AG20443 (cell line): ENCODE measurements at places on chromosomes 1 and 21.

- peak; percentile 36 for DNase-seq
Observed at GRCh38 chr1:222798116-222798515, 16.7 kb upstream of the DISP1 start.

DNA sequence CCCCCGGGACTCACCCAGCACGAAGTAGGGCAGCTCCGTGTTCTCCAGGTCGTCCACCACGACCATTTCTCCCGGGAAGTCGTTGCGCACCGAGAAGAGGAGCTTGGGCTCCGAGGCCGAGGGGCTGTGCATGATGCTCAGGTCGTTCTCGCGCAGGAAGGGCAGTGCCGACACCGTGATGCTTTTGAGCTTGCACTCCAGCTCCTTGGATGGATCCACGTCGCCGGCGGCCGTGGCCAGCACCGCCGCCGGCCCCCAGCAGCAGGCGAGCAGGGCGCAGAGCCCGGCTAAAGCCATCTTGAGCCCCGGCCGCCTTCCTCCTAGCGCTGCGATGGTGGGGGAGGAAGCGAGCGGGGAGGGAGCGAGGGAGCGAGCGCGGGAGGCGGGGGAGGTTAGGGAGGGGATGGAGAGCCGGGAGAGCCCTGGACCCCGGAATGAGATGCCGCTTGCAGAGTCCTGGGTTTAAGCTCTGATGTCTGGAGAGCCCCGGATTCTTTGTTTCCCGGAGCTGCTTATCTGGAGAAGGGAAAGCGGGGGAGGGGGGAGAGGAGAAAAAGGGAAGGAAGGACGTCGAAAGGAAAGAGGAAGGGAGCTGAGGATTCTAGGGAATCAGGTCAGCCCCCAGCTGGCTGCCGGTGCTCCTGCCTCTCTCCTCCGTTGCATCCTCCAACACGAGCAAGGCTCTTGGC is at the start of gene ASTN1:
Gene ASTN1, minus strand, starts transcription at position 333 of the 689 bp plus-strand sequence. Its CDS starts 36 bp downstream, at position 297.
- peak; percentile 42 for DNase-seq

- DNase-seq, result peak; percentile 60
Observed at GRCh38 chr21:32888971-32889370, 117.4 kb upstream of the PAXBP1 start.

DNA sequence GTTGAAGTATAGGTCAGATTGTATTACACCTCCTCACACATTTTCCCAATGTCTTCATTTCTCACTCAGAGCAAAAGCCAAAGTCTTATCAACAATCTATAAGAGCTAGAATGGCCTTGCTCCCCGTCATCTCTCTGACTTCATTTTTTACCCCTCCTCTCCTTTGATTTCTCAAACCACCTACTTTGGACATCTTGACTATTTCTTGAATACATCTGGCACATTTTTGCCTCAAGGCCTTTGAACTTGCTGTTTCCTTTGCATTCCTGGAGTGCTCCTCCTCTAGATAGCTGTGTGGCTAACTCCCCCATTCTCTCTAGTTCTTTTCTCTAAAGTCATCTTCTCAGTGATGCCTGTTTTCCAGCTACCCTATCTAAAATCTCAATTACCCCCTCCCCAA is 7.2 kb upstream of the XCL2 start:
- no peak for DNase-seq

GRCh38 chr1:160413716-160414115 is 13.4 kb downstream of the VANGL2 start:
- DNase-seq, result no peak

DNA sequence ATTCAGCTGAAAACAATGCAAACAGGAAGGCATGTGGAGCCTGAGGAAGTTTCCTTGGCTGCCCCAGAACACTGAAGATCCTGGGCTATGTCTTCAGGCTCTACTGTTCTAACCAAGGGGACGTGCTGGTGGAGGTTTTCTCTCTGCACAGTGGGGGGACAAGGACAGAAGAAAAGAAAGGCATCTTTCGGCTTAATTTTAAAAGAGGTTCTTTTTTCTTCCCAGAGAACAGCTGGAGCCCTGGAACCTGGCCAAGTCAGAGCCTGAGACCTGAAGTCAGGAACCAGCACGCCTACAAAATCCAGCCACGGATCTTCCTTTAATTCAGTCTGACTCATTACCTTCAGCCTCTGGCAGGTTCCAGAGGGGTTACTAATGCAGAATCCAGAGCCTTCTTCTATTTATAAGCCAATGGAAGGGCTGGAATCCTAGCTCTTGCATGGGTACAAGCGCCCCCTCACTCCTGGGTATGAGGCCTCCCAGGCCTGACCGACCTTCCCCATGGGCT is 19.8 kb downstream of the CTNNBIP1 start:
- DNase-seq, result peak; percentile 85

- no peak for DNase-seq
Observed at GRCh38 chr21:37677006-37677405, 239.3 kb downstream of the KCNJ6 start.

DNA sequence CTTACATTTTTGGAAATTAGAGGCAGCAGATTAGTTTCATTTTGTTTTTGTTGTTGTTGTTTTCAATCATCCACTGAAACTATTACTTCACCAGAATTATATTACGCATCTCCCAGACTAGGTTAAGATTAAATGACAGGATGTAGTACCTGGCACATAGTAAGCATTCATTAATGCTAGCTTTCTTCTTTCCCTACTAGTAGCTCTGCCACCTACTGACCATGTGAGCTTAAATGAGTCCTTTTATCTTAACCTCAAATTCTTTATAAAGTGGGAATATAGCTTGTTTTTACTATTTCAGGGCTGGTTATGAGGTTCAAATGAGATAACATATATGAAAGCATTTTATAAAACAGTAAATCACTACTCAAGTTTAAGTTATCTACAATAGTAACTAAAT is 10.2 kb upstream of the ASPM start:
- no peak for DNase-seq

DNA sequence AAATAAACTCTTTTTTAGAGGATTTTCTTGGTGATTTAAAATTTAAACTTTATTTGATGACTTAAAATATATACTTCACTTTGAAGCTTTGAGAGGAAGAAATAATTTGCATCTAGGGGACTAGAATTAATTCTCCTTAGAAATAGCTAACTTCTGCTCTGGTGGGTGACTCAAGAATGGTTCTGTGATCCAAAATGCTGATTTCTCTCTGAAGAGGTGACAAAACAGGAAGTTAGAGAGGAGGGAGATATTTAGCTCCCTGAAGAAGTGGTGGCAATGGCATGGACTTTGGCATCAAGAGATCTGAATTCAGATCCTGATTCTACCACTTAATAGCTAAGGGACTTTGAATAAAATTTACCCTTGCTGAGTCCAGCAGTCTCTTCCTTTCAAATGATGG is 125.8 kb upstream of the ATP1B1 start:
- DNase-seq, result no peak

GRCh38 chr1:101613546-101613945 is 376.7 kb downstream of the S1PR1 start:
- no peak for DNase-seq

GRCh38 chr1:236083650-236084385 is 18.9 kb upstream of the NID1 start:
- DNase-seq, result no peak

DNA sequence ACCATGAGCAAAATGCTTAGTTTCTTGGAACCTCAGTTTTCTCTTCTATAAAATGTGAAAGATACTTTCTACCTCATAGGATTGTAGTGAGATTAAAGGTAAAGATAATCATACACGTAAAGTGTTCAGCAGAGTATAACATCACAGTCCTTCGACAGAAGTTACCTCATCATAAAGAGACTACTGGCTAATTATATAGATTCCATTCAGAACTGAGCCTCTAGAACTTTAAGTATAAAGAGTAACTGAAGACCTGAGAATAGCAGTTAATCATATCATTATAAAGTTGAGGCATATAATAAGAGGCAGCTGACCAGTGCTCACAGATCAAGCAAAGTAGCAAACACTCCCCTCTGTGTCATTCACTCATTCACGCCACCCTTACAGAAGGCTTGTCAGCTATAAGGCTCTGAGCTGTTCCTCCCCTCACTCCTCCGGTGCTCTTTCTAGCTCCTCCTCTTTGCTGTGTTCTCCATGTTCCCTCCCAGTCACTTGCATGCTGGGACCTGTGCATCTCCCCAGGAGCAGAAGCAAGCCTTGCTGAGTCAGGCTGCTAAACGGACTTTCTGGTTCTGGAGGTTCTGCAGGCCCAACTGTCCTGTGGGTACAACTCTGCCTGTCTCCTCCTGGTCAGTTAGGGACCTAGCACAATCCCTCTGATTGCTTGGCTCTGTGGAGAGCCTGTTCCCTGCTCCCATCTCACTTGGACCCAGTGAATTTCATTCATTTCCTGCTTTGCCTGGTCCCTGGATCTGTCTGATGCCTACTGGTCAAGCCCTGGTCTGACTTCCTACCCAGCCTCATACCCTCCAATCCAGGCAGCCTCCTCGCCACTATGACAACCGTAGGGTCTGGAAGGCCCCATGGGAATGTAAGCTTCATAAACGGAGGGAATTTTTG is 28.3 kb upstream of the LY9 start:
- no peak for DNase-seq

DNA sequence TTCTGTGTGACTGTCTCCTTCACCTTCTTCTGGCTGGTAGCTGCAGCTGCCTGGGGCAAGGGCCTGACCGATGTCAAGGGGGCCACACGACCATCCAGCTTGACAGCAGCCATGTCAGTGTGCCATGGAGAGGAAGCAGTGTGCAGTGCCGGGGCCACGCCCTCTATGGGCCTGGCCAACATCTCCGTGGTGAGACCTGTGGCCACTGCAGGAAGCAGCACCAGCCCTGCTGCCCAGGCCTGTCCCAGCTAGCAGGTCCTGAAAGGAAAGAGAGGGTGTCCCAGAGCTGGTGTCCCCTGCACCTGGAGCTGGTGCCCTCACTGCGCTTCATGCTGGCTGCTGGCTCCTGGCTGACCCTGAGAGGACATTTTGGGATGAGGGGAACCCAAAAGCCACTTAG is 5.9 kb upstream of the ATXN7L2 start:
- DNase-seq, result no peak

DNA sequence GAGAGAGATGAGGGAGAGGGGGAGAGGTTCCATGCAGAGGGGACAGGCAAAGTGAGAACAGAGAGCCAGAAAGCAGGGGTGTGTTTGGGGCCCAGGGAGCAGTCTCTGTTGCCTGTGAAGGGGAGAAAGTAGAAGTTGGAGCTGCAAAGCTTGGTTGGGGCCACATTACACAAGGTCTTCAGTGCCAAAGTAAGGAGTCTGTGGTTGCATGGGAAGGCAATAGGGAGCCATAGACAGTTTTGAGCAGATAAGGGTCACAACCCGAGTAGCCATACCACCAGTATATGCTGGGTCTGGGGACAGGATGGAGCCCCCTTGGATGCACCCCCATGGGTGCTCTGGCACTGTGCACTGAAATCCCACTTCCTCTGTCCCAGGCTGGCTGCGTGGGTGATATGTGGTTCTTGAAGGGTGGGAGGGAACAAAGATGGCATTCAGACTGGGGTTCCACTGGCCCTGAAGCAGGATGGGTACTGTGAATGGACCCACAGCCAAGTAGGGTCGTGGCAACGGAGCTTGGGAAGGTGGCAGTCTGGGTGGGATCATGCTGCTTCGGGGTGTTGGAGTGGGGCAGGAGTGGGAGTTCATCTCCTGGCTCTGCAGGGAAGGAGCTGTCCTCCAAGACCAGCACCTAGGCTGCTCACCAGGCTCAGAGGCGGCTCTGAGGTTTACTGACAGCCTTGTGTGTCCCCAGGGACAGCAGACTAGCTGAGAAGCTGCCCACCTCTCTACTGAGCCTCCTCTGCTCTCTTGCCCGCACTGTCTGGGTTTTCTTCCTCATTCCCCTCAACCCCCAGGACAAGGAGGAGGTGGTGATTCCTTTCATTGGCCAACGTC is 12.1 kb downstream of the DRAXIN start:
- no peak for DNase-seq

DNA sequence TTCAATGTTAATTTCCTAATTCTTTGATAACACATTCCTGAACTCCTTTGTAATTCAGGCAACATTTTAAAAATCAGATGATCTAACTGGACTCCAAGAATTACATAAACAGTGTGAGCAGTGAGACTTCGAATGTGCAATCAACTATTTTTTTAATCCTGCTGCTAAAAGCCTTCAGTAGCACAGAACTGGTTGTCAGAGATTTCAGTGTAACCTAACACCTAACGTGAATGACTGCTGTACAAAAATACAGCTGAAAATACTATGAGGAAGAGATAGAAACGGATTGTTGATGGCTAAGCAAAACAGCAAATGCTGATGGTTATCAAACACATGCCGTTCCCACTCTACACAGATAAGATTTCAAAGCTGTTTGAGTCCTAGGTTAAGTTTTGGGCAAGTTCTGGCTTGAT is 46.1 kb downstream of the APP start:
- DNase-seq, result no peak

DNA sequence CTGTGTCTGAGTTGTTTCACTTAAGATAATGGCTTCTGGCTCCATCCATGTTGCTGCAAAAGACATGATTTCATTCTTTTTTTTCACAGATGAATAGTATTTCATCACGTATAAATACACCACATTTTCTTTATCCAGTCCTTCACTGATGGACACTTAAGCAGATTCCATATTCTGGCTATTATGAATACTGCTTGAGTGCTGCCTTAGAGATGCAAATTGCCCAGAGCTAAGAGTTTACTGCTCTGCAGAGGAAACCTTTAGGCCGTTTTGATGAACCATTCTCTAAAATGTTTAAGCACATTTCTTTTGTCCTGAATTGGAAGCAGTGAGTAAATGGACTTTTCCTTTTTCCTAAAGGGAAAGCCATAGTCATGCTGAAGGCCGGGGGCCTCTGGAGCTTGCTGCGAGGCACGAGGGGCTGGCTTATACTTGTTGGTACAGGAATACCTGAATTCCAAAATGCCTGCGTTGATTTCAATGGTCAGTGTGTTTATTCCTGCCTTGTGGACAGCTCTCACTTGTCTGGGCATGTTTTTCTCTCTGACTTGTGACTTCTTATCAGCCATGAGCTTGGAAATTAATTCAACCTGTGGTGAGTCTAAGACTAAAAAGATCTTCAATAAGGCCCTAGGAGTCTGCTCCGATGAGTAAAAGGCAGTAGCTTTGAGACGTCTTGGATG is 201.0 kb upstream of the MAP1LC3C start:
- DNase-seq, result no peak

DNA sequence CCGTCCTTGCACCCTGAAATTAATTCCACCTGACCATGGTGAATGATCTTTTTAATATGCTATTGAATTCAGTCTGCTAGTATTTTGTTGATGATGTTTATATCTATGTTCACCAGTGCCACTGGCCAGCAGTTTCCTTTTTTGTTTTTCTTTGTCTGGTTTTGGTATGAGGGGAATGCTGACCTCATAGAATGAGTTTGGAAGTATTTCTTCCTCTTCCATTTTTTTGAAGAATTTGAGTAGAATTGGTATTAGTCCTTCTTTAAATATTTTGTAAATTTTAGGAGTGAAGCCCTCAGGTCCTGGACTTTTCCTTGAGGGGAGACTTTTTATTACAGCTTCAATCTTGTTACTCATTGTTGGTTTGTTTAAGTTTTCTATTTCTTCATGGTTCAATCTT is 231.6 kb downstream of the MRPL39 start:
- no peak for DNase-seq

- DNase-seq, result peak; percentile 45
Observed at GRCh38 chr1:215710036-215710898, 143.2 kb downstream of the KCTD3 start.

GRCh38 chr1:60065199-60065598 is 8.4 kb downstream of the C1orf87 start:
- DNase-seq, result no peak
